Mesothelial cell of epicardium (in vitro differentiated cells): ENCODE measurements at places on chromosomes 2 and 18.

DNA sequence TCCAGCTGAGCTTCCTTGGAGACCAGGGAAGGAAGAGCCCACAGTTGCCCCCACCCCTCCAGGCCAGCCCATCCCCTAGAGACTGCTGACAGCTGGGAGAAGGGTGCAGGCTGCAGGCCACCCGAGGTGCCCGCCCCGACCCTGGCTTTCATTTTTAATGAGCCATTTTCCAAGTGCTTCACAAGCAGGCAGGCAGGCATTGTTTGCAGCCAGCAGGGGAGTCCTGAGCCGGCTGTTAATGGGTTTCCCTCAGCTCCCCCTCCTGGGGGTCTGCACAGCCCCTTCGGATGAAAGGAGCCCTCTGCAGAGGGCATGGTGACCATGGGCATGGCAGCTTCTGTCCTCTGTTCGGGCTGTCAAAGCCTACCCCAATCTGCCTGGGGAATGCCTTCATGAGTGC, 94.5 kb downstream of the ZBTB7C start:
- no peak overlapping the region for H3K4me3 ChIP-seq
- H3K36me3 ChIP-seq: no peaks in the 10 kb centered on the region
- DNase-seq: no peak
- peaks cover 9% of the 10 kb centered on the region for H3K4me1 ChIP-seq
- H3K27ac ChIP-seq: no peak overlapping the region

GRCh38 chr2:231546014-231546715, 15.9 kb upstream of the NMUR1 start:
- H3K4me3 ChIP-seq: no peak overlapping the region
- H3K27ac ChIP-seq: no peak overlapping the region
- H3K27me3 ChIP-seq: no peaks in the 10 kb centered on the region
- H3K4me1 ChIP-seq: peaks cover 2% of the 10 kb centered on the region
- peaks cover under 1% of the 10 kb centered on the region for H3K36me3 ChIP-seq
- no peak for DNase-seq

DNA sequence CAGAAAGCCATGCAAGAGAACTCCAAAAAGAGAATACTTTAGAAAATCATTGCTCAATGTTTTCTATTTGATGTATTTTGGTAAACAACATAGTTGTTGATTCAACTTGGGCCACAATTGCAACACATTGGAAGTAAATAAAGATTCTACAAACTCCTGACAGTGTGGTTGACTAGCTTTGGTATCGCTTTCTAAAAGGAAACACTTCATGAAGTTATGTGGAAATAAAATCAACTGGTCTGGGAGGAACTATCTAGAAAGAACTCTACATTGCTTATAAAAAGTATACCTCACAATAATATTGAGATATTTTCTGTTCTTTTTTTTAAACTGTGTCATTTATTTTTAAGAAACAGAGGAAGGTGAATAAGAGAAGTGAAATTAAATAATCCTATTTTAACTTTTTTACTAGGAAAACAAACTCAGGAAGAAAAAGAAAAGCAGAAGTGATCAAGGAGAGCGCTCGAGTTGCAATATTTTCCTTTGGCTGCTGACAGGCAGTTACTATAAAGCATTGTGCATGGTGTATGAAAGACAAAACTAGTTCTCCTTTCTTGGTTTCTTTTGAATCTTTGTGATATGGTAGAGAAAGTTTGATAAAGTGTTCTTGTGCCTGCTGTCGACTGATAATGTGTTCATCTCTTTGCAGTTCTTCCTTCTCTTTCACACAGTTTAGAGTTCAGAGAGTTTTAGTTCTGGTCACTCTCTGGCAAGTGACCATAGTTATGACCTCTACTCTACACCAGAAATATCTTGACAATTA, 3.0 kb downstream of the DHRS9 start:
- H3K27ac ChIP-seq: no peak overlapping the region
- no peaks in the 10 kb centered on the region for H3K36me3 ChIP-seq
- DNase-seq: no peak
- no peaks in the 10 kb centered on the region for H3K4me1 ChIP-seq

DNA sequence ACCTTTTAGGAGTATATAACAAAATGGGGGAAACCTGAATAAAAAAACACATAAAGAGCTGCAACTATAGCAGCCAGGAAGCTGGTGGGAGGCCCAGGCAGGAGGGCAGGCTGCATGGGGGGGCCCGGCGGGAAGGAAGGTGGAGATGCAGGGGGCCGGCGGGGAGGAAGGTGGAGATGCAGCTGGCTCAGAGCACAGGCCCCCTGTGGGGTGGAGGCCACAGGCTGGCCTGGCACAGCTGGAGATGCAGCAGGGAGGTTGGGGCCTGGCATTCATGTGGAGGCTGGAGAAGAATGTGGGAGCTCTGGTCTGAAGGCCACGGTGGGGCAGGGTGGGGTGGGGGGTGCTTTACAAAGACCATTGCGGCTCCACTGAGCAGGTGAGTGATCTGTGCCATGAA, 31.4 kb downstream of the FAM228A start:
- peaks cover 36% of the 10 kb centered on the region for H3K36me3 ChIP-seq
- H3K4me3 ChIP-seq: no peak overlapping the region
- DNase-seq: no peak
- no peaks in the 10 kb centered on the region for H3K27me3 ChIP-seq
- H3K27ac ChIP-seq: no peak overlapping the region

- peaks cover 4% of the 10 kb centered on the region for H3K4me1 ChIP-seq
- no peak overlapping the region for H3K27ac ChIP-seq
- DNase-seq: no peak
Measured at GRCh38 chr2:156054983-156055382, 277.5 kb downstream of the NR4A2 start.

GRCh38 chr18:23887493-23887892, 127.1 kb upstream of the TTC39C start:
- peaks cover 42% of the 10 kb centered on the region for H3K4me1 ChIP-seq
- H3K36me3 ChIP-seq: no peaks in the 10 kb centered on the region
- H3K4me3 ChIP-seq: no peak overlapping the region
- H3K27me3 ChIP-seq: no peaks in the 10 kb centered on the region
- no peak for DNase-seq

DNA sequence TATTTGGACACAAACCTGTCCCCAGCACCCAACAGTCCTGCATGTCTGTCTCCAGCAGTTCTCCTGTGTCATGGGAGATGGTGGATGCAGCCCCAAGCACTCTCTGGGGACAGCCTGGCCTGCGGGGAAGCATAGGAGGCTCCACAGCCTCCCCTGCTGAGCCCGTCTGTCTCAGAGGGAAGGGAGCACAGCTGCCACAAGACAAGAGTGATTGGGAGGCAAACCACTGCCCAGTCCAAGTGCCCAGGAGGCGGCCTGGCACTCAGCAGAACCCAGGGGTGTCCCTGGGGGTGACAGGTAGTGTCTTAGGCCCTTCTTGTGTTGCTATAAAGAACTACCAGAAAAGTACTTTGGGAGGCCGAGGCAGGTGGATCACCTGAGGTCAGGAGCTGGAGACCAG, 211.2 kb upstream of the MYT1L start:
- no peaks in the 10 kb centered on the region for H3K36me3 ChIP-seq
- peaks cover 30% of the 10 kb centered on the region for H3K27me3 ChIP-seq
- no peak for DNase-seq
- H3K27ac ChIP-seq: no peak overlapping the region

DNA sequence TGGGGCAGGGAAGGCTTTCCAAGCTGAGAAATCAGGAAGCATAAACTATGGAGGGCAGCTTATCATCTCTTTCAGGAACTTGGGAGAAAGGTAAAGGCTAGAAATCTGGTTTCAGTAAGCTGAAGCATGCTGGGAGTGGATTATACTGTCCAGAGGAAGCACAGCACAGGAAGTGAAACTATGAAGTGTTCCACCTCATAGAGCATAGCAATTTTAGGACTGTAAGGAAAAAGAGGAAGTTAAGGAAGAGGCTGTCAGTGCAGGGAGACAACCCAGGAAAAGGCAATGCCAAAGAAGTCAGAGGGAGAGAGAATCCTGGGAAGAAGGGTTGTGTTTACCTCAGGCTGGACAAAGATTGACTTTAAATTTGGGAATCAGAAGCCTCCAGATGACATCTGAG, 51.9 kb downstream of the EFEMP1 start:
- no peak overlapping the region for H3K4me3 ChIP-seq
- H3K27ac ChIP-seq: no peak overlapping the region
- peaks cover 25% of the 10 kb centered on the region for H3K36me3 ChIP-seq
- H3K4me1 ChIP-seq: no peaks in the 10 kb centered on the region

DNA sequence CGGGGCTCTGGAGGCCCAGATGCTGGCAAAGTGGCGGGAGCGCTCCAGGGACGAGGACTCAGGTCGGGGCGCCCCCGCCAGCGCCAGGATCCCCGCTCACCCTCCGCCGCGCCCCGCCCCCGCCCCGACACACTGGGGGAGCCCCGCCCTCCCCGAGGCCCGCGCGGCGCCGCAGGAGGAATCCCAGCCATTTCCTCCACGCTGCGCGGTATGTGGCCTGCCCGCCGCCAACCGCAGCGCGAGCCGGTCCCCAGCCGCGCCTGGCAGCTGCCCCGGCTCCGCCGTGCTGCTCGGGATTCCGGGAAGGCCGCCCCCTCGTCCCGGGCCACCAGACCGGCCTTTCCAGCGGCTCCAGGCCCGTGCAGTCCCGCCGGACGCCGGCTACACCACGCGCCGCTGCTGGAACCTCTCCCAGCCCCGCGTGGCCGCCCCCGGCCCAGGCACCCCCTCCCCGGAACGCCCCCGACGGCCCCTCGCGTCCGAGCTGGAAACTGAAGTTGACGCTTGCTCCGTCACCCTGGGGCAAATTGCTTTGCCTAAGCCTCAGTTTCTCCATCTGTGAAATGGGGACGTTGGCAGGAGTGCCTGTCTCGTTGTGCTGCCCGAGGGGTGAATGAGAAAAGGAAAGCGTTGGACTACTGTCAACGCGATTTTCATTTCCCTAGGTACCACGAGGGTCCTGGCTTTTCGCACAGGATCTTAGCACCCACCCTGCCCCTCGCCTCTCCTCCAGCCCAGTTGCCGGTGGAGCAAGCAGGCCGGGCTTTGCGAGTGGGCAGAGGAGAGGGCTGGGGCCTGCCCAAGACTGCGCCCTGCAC, 53.6 kb downstream of the PKDCC start:
- no peaks in the 10 kb centered on the region for H3K36me3 ChIP-seq
- peaks cover 37% of the 10 kb centered on the region for H3K4me1 ChIP-seq
- H3K27ac ChIP-seq: peak overlapping the region; percentile 96
- DNase-seq: peak; percentile 64
- peak overlapping the region; percentile 54 for H3K4me3 ChIP-seq
- no peaks in the 10 kb centered on the region for H3K27me3 ChIP-seq

GRCh38 chr2:143730155-143730952, 601.1 kb downstream of the ARHGAP15 start:
- H3K27ac ChIP-seq: no peak overlapping the region
- no peak for DNase-seq
- H3K27me3 ChIP-seq: no peaks in the 10 kb centered on the region
- no peak overlapping the region for H3K4me3 ChIP-seq

- no peak for DNase-seq
- peaks cover 5% of the 10 kb centered on the region for H3K27me3 ChIP-seq
- no peaks in the 10 kb centered on the region for H3K36me3 ChIP-seq
- H3K27ac ChIP-seq: no peak overlapping the region
- H3K4me1 ChIP-seq: peaks cover 5% of the 10 kb centered on the region
Measured at GRCh38 chr2:55936351-55936750, 12.8 kb upstream of the EFEMP1 start.

- peak overlapping the region; percentile 89 for H3K27ac ChIP-seq
- H3K36me3 ChIP-seq: peaks cover 27% of the 10 kb centered on the region
- H3K4me3 ChIP-seq: peak overlapping the region; percentile 77
- DNase-seq: no peak
- H3K4me1 ChIP-seq: peaks cover 18% of the 10 kb centered on the region
Measured at GRCh38 chr18:35581898-35582641, 530 bp downstream of the GALNT1 start.

- no peak for DNase-seq
- peak overlapping the region; percentile 26 for H3K27ac ChIP-seq
- H3K36me3 ChIP-seq: no peaks in the 10 kb centered on the region
Measured at GRCh38 chr2:180905002-180905401, 75.4 kb upstream of the UBE2E3 start.

GRCh38 chr2:237251986-237252385, 162.0 kb downstream of the COL6A3 start:
- no peaks in the 10 kb centered on the region for H3K27me3 ChIP-seq
- peaks cover 7% of the 10 kb centered on the region for H3K4me1 ChIP-seq
- H3K27ac ChIP-seq: no peak overlapping the region
- H3K36me3 ChIP-seq: peaks cover 7% of the 10 kb centered on the region
- no peak for DNase-seq
- no peak overlapping the region for H3K4me3 ChIP-seq

- DNase-seq: no peak
- peaks cover 18% of the 10 kb centered on the region for H3K4me1 ChIP-seq
- H3K27ac ChIP-seq: no peak overlapping the region
- no peak overlapping the region for H3K4me3 ChIP-seq
- H3K27me3 ChIP-seq: no peaks in the 10 kb centered on the region
Measured at GRCh38 chr2:158315000-158315399, 141.6 kb downstream of the CCDC148 start.

DNA sequence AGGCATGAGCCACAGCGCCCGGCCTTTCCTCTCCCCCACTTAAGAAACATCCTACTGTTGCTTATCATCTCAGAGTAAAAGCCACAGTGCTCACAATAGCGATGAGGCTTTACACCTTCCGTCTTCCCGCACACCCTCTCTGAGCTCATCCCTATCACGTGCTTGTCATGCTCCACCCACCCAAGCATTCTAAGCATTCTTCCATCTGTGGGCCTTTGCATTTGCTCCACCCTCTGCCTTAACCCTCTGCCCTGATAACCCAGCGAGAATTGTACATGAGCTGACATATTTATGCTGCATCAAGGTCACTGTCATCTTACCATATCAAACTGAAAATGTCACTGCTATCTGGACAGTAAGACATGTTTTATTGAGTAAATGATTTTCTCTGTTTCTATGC, 22.6 kb downstream of the FOXI3 start:
- no peak for DNase-seq
- peaks cover 2% of the 10 kb centered on the region for H3K27me3 ChIP-seq
- no peak overlapping the region for H3K27ac ChIP-seq
- peaks cover 2% of the 10 kb centered on the region for H3K36me3 ChIP-seq
